ENCODE measurements at places on chromosomes 4 and X.

GRCh38 chr4:51870441-51871188 lies 27.7 kb downstream of the DCUN1D4 start:
- no peak for DNase-seq

GRCh38 chrX:11131146-11131545 lies 20.0 kb downstream of the HCCS start:
- no peak for DNase-seq

GRCh38 chr4:109921384-109921808 lies 8.7 kb downstream of the EGF start:
- no peak for DNase-seq

DNA sequence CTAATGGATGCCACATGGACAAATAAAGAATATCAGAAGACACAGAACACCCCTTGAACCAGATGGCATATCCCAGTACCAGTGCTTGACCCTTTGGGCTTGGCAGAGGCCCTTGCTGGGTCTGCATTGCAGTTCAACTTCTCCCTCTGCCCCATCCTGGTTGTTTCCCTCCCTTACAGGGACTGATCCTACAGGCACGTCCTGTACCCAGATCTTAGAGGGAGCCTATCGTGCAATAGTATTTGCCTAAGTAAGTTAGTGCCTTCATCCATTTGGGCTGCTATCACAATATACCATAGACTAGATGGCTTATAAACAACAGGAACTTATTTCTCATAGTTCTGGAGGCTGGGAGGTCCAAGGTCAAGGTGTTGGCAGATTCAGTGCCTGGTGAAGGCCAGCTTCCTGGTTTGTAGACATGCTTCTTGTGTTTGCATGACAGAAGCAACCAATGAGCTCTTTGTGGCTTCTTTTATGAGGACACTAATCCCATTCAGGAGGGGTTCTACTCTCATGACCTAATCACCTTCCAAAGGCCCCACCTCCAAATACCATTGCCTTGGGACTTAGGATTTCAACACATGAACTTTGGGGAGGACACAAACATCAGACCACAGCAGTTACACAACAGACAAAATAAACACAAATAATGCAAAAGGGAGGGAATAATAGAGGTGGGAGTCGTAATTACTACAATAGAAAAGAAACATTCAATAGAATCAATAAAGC lies 146.5 kb upstream of the MSX1 start:
- DNase-seq, result no peak

DNA sequence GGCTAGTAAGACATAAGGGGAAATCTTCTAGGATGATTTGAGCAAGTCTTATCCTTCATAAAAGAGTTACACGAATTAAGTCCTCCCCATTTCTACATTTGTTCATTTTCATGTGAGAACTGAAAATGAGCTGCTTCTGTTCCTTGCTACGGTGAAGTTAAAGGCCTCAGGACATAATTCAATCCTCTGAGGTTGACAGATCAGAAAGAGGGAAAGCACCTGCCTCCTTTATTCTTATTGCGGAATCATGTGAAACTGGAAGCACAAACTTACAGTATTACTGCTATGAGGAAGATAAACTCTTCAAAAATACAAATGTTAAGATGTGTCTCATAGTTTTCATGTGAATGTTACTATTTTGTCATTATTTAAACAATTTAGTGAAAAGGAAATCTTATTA lies 395.3 kb downstream of the STPG2 start:
- no peak for DNase-seq

GRCh38 chr4:79979785-79980437 lies 93.1 kb downstream of the ANTXR2 start:
- no peak for DNase-seq

DNA sequence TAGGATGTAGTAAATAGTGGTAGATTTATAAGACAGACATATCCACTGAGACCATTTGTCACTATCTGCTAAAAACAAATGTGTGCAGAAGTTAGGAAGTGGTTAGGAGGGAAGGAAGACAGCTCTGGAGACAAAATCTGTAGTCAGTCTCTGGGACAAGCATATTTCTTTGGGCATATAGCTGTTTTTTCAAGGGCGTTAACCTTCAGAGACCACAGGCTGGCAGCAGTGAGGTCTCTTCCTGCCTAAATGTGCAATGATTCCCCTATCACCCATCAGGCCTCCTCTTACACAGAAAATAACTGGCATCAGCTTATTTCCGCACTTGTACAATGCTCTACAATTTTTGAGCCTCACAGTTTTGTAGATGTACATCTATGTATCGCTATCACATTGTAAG lies 6.5 kb downstream of the TMEM150C start:
- no peak for DNase-seq

DNA sequence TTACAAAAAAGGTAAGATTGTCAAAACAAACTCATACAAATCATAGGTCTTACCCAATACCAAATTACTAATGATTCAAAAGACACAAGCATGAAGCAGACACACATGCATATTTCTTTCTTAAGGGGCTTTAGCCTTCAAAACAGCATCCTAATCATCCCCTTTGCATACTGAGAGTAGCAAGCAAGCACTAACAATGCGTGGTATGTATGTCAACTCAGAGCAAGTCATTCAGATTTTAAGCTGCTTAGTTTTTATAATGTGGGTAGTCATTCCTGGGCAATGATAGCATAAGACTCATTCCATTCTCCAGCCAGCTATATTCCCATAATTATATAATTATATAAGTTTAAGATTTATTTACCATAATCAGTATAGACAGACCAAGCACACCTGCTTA lies 219.6 kb downstream of the DKK2 start:
- DNase-seq, result no peak

DNA sequence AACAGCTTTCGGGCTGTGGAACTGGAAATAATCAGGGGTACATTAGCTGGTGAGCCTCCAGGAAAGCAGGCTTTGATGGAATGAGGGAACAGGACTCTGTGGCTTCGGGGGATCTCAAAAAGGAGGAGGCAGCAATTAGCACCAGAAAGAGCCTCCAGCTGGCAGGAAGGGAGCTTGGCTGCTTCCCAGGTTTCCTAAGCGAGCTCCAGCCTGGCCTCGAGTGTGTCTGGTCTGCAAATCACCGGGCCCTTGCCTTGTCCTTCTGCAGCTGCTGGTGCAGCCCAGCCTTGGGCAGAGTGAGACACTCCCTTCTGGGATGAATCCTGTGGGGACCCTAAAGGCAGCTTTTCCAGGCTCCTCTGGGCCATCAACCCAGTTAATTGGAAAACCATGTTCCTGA lies 10.7 kb upstream of the PDHA1 start:
- no peak for DNase-seq

GRCh38 chrX:74656079-74656745 lies 41.8 kb upstream of the RLIM start:
- DNase-seq, result no peak

DNA sequence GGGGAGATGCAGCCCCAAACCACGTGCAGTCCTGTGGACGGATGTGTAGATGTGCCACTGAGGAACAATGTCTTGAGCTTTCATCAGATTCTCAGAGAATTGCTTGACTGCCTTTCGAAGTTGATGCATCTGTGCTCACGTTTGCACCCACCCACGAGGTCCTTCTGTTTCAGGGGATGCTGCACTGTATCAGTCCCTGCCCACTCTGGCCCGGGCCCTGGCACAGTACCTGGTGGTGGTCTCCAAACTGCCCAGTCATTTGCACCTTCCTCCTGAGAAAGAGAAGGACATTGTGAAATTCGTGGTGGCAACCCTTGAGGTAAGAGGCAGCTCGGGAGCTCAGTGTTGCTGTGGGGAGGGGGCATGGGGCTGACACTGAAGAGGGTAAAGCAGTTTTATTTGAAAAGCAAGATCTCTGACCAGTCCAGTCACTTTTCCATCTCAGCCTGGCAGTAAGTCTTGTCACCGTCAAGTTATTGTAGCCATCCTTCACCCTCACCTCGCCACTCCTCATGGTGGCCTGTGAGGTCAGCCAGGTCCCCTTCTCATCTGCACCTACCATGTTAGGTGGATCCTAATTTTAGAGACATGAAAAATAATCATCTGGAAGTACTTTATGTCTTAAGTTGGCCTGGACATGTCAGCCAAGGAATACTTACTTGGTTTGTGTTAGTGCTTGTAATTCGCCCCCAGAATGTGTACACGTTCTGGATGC lies 36.4 kb upstream of the MSANTD1 start:
- DNase-seq, result no peak

DNA sequence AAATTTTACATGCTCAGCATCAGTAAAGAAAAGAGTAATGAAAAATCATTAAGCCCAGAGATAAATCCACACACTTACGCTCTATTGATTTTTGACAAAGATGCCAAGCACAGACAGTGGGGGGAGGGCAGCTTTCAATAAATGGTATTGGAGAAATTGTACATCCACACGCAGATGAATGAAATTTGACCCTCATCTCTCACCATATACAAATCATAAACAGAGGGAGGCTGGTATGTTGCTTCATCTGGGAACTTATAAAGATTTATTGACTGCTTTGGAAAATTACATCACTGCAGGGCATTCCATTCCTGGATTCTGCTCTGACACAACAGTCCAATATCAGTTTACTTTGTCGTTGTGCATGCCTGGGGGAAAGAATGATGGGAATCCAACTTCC lies 58.4 kb upstream of the XAGE1A start:
- DNase-seq, result no peak

DNA sequence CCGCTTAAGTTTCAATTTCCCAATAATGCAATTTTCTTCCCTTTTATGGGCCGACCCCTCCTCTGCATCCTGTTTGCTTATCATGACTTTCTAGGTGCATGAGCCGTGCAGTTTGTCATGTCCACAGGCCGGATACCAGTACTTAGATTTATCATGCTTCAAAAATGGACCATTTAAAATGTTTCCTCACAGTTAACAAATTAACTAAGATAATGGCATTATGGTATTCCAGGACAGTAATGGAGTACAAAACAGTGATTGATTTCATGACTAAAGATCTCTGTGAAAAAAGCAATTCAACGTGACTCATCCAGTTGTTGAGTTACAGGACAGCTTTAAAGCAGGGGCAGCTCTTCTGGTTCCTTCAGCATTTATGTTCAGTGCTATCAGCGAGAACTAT lies 23.0 kb downstream of the SNX25 start:
- DNase-seq, result no peak

All from CD4-positive, alpha-beta T cell (primary cell).